ENCODE measurements at places on chromosomes 6 and 20.
A peak's percentile ranks its signal among the peaks of the same experiment; 100 is the strongest.

DNA sequence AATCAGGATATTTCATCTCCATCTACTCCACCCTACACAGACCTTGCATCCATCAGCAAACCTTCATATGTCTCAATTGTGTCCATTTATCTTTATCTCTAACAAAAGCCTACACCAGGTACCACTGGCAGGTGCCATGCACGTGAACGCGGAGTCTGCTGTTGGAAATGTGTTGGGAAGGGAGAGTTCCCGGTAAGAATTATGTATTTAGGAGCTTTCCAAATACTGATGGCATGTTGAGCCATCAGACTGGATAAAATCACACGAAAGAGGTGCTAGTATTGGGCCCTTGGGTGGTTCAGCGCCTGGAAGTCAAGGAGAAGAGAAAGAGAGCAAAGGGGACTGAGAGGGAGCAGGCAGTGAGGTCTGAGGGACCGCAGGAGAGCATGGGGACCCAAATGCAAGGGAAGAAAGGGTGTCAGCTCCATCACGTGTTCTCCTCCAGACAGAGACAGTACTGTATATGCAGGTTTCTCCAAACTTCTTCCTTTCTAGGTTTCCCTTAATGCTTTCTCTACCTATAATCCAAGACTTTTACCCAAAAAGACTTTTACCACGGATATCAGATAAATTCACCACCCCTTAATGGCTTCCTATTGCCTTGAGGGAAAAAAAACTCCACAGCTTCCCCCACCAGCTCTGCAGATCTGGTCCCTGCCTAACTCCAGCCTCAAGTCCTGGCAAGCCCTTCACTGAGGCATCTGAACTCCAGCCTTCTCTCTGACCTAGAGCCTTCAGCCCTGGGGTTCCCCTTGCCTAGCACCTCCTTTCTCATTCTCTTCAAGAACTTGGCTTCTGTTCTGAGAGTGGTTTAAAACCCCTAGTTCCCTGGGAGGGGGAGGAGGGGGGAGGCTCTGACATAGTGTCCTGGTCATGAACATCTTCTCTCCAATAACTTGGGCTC is 4.8 kb upstream of the ZNF217 start:
- DNase-seq = no peak

DNA sequence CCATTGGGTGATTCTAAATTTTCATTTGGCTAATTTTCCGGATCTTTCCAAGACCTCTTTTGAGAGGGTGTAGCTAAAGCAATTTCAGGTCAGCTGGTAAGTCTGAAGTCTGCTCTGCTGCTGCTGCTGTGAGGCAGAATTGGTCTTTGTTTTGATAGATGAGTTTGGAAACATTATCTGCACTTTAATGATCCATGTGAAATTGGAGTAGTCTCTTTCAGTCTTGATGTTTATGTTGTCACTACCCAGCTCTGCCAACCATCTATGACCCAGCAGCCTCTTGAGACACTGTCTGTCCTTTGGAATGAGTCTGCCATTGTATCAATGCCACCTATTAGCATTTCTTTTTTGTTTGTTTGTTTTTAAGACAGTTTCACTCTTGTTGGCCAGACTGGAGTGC is 44.1 kb downstream of the TXNDC5 start:
- no peak for DNase-seq

GRCh38 chr6:30127238-30128093 is 8.5 kb upstream of the TRIM40 start:
- no peak for DNase-seq

- no peak for DNase-seq
Observed at GRCh38 chr6:143696664-143697000, 18.9 kb downstream of the PHACTR2 start.

- DNase-seq = peak; percentile 10
Observed at GRCh38 chr6:79630883-79631692, at the start of gene SH3BGRL2. TSS of gene SH3BGRL2 (plus strand) at chr6:79631329. CDS start at chr6:79631462, 133 bp downstream.
